Mucosa of gallbladder (tissue), 1 donor: ENCODE measurements at places on chromosomes 1 and 21.

- no peak for DNase-seq
Observed at GRCh38 chr21:33029975-33030461, 4.3 kb downstream of the OLIG2 start.

DNA sequence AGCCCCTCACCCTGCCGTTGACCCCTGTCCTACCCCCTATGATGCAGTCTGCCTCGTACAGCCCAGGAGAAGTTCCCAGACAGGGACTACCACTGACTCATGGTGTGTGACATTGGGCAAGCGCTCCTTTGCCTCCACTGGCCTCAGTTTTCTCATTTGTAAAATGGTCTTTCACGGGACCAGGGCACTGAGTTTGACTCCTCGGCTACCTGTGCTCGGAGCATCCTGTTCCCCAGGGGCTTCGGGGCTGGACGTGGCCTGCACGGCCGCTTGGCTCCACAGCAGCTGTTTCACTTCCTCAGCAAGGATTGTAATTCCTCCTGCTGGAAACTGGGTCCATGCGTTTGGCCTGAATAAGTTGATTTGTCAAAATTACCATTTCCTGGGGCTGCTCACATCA is 277.3 kb downstream of the MATN1 start:
- no peak for DNase-seq

- DNase-seq, result no peak
Observed at GRCh38 chr1:22461678-22462527, 10.3 kb downstream of the ZBTB40 start.

- DNase-seq, result peak; percentile 65
Observed at GRCh38 chr1:39657923-39658485, 13.9 kb downstream of the NT5C1A start.

- DNase-seq, result no peak
Observed at GRCh38 chr21:20739421-20739820, 258.8 kb upstream of the NCAM2 start.

DNA sequence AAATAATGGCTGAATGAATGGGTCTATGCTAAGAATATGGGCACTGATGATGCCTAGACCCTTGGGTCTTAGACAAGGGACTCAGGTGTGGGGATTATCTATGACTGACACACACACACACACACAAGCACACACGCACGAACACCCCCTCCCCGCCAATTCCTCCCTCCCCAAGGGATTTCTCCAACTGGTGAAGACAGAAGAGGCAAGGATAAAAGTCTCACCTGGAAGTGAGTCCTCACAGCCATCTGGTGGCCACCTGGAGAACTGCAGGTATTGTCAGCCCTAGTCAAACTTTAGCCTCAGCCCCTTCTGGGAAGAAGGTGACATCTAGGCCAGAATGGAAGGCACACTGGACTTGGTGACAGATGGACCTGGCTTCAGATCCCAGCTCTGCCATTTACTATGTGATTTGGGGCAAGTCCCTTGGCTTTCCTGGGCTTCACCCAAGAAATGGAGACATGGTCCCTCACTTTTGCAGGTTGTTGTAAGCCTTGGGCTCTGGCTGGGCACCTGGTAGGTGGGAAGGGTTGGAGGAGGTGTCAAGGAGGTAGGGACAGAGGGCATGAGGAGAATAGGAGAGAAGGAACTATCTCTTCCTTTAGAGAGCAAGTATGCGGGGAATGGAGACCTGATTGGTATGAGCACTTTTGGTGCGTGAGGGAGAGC is 4.0 kb upstream of the GPR3 start:
- peak; percentile 79 for DNase-seq

GRCh38 chr1:39960431-39960958 is 5.5 kb downstream of the MFSD2A start:
- peak; percentile 47 for DNase-seq

- peak; percentile 44 for DNase-seq
Observed at GRCh38 chr1:26833432-26834405, 7.2 kb downstream of the ZDHHC18 start.

DNA sequence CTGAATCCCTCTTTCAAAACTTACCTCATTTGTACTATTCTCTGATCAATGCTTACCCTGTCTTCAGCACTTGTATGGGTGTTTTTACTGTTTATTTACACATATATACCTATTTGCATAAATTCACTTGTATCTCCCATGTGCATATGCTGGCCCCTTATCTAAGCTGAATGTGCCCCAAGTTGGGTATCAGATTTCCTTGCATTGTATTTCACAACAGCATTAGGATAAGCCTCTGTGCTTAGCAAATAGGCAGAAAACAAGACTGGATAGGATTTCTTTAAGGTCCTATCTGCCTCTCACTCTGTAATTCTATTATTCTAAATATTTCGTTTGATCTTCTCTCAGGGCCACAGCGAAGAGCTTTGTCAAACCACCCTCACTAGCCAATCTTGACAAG is 45.9 kb upstream of the IPO9 start:
- DNase-seq, result no peak

DNA sequence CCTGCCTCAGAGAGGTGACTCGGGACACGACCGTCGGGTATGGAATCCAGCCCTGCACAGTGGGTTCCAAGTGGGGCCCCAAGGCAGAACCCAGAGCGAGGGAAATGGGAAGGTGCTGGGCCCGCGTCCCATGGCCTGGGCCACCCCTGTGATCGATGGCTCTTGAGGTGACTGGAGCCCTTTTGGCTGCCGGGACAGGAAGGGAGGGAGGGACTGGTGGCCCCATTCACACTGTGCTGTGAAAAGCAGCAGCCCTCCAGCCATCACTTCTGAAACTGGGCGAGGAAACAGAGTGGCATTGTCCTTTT is 110.4 kb upstream of the IFFO2 start:
- DNase-seq, result no peak

GRCh38 chr1:97728436-97728835 is 192.4 kb downstream of the DPYD start:
- DNase-seq, result no peak

- no peak for DNase-seq
Observed at GRCh38 chr1:55172272-55172671, 42.9 kb downstream of the USP24 start.

DNA sequence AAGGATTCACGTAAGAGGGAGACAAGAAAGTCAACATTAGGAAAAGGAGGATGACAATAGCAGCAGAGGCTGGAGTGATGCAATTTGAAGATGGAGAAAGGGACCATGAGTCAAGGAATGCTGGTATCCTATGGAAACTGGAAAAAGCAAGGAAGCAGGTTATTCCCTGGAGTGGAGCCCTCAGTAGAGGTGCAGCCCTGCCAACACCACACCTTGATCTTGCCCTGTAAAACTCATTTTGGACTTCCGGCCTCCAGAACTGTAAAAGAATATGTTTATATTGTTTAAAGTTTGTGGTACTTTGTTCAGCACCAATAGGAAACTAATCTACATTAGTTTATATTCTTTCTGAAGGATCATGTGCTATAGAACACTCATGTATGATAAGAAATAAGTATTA is 19.6 kb upstream of the CLDN17 start:
- DNase-seq, result no peak

DNA sequence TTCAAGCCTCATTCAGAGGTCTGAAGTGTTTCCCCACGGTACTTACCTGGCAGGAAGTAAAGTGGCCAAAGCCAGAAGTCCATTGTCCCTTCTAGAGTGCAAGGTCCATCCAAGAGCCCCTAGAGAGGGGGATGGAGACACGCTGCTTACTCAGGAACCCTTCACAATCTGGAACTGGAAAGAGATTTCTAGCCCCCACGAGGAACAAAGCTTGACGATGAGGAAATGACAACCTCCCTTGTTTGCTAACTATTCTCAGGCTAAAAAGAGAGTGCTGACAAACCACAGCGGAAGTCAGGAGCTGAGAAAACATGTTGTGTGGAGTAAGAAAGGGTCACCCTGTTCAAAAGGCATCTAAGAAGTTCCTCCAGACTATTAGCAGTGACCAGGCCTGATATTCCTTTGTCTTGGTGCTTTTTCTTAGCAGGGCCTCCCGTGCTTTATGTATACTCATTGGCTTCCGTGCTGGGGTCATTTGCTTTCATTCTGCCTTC is at the start of gene FCMR:
Gene FCMR (minus strand): TSS at position 170 of the 494 bp plus-strand sequence. CDS start 87 bp downstream, at position 83.
- DNase-seq, result peak; percentile 41

DNA sequence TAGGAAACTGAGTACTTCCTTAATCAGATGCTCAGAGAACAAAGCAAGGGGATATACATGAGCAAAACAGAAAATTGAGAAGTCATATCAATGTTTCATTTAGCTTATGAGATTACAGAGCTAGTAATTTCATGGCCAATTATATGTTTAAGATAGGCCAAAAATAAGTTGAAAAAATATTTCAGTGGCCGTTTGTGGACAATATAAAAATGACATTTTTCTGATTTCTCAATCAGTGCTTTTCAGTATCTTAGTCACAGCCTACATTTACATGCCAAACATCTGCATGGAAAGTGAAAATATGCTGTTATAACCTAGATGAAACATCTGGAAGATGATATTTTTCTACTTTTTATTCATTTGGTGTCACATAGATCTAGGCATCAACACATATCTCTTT is 192.5 kb downstream of the HLX start:
- no peak for DNase-seq

DNA sequence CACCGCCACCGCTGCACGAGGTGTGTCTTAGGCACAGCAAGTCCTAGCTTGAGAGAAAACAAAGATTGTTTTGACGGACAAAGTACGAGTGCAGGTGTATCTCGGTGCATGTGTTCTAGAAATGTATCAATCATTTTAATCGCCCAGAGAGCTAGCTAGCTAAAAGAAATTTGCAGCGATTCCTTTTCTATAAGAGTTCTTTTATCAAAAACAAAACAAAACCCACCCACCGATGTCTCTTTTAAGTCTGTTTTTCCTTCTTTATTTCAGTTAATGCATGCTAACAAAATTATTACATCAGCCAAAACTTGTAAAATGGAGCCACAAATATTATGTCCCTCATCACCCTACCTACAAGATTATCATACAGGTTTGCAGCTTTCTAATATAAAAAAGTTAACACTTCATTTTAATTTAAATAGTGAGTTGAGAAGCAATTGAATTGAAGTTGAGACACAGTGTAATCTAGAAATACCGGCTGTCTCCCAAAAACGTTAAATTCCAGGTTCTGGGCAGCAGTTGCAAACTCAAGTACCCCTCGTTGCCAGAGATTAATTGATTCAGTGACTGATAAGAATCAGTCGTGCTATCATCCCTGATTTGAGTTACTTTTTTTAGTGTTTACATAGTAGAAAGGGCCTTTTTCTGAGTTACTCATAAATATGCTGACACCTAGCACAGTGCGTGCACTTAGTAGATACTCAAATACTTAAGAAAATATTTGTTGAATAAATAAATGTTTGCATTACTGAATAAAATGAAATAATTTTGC is 1.5 kb upstream of the SYDE2 start:
- no peak for DNase-seq

DNA sequence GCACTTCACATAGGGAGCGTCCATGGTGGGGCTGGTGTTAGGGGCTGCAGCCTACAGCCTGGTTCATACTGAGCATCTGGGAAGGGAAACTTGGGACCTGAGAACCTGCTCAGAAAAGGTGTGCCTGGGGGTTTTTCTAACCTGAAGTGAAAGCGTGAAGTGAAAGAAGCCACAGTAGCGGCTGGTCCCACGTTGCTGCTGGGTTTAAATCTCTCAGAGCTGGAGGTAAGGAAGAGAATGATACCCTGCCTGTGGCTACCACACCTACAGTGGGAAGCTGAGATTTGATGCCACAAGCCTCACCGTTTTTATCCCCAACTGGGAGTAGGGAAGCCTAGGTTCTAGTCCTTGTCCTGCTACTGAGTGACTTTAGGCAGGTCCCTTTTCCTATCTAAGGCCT is 21.0 kb upstream of the FUCA1 start:
- DNase-seq, result no peak

- peak; percentile 60 for DNase-seq
Observed at GRCh38 chr1:1371746-1372711, 3.0 kb downstream of the AURKAIP1 start.

GRCh38 chr1:45335855-45336324 is 4.1 kb upstream of the TOE1 start:
- no peak for DNase-seq

DNA sequence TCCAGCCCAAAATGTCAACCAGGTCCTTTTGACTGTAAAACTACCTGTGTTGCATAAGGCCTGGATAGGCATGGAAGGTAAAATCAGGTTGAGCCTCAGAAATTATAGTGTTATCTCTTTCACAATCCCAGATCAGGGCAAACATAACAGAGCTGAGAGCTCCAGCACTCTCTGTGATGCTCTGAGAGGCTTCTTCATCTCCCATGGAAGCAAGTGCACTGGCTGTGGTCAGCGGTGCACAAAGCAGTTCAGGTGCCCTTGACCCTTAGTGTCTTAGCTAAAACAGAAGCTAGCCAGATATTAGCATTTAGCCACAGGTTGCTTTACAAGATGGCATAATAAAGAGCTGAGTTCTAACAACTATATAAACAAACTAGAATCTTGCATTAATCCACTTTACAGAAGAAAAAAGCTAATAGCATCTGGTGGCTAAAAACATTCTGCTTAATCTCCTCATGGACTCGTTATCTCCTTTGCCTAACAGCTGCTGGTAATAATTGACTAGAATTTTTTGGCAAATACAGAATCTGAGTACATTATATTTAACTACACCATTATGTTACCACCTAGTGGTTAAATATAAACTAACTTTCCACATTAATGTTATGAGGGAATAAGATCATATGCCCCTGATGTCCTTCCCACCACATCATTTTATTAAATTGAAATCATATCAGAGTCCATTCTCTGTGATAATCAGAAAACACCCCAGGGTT is 25.6 kb upstream of the POGK start:
- DNase-seq, result no peak

DNA sequence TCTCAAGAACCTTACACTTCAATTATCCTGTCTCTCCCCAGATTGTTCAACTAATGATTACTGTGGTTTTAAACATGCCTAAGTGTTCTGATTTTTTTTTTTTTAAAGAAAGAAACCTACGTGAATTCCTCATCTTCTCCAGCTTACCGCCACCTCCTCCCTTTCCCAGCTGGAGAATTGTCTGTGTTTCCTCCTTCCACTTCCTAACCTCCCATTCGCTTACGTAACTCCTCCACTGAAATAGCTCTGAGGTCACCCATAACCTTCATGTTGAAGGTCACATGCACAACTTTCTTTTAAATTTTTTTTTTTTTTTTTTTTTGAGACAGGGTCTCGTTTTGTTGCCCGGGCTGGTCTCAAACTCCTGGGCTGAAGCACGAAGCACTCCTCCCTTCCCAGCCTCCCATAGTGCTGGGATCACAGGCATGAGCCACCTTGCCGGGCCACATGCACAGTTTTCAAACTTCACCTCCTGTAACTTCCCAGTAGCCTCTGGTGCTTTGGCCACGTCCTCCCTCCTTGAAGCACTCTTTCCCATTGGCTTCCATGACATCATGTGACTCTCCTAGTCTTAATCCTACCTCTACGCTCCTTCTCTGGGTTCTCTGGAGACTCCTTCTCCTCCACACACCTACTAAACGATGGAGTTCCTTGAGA is 9.8 kb upstream of the CAPZB start:
- no peak for DNase-seq

DNA sequence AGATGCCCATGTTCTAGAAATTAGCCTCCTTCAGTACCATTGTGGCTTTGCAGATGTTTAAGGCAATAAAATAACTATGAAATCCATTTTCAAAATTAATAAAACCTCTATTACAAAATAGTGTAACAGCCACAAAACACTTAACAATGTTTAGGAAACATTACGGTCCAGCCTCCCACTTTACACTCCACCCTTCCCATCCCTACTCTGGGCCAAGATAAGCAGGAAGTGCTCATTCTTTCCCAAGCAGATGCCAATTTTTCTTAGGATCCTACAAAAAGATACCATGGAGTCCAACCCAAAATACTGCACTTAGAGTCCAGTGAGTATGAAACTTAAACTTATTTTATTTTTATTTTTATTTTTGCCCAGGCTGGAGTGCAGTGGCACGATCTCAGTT is 150.8 kb downstream of the NR5A2 start:
- no peak for DNase-seq

- peak; percentile 51 for DNase-seq
Observed at GRCh38 chr1:6438047-6438525, 13.5 kb downstream of the ESPN start.
